ENCODE measurements at places on chromosomes 12 and 14.

DNA sequence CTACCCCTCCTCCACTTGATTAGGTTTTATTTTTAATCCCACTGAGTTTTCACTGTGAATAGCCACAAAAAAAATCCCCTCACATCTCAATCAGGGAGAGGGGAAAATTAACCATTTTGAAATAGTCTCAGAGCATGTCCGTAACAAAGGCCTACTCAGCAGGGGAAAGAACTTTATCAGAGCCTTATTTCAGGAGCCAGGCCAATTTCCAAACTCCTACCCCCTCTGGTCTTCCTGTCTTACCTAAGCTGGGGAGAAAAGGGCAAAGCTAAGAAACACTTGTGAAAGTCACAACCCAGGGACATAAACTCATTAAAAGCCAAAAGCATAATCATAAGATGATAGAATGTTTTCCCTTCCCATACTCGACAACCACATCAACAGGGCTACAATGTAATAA, 260.3 kb upstream of the DIO3 start:
- no peak for DNase-seq

DNA sequence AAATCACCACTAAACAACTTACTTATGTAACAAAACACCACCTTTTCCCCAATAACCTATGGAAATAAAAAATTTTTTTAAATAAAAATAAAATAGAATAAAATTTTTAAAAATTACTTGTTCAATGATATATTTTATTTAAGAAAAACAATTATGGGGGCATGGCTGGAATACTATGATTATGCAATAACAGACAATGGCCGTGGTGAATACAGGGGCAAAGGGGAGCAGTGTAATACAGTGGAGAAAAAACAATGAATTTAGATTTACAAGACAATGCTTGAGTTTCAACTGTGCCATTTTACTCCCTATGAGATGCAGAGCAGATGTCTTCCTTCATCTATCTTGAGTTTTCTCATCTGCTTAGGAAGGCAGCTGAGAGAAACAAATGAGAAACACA, 72.9 kb downstream of the BLTP3B start:
- no peak for DNase-seq

DNA sequence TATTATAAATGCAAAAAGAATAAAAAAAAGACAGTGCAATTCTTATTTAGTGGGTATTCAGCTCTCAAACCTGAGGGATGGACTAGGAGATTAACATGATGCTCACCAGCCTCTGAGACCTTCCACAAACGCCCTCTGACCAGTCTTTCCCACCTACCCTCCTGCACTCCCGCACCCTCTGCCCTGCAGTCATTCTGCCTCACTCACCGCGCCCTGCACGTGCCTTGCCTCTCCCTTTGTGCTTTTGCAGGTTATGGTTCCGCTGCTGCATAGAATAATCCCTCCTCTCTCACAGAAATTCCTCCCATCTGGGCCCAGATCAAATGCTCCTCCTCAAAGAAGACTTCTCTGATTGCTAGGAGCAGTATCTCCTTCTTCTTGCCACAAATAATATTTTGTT, 28.5 kb upstream of the TMCC3 start:
- no peak for DNase-seq

DNA sequence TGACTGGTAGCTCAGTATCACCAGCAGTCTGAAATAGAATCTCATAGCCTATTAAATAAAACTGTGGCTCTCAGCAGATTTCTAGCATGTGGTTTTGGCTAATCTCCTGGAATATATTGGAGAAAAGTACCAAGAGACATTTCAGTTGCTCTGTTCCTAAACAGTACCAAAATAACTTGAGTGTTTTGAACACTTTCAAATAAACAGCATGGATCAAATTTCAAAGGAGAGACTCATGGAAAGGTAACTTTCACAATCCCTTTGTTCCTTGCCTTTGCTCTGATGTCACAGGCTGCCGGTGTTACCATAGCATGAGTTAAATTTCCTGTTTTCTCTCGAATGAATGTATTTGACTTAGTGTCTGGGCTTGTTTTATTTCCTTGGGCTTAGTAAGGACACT, 3.4 kb downstream of the ARG2 start:
- no peak for DNase-seq

DNA sequence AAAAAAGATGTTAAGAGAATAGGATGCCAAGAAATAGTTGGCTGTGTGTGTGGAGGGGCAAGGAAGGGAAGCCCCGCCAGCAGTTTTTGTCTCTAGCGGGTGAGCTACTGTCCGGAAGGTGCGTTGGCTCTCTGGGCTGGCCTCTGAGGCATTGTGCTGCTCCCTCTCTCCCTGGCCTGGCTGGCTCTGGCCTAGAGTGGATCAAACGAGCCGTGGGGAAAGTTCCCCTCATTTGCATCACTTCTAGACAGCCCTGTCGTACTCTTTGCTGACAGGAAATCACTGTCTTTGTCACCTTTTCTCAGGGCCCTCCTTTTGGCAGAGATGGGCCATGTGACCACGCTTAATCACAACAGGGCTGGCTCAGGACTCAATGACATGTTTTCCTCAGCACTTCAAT, 236.1 kb upstream of the NPAS3 start:
- DNase-seq, result no peak

DNA sequence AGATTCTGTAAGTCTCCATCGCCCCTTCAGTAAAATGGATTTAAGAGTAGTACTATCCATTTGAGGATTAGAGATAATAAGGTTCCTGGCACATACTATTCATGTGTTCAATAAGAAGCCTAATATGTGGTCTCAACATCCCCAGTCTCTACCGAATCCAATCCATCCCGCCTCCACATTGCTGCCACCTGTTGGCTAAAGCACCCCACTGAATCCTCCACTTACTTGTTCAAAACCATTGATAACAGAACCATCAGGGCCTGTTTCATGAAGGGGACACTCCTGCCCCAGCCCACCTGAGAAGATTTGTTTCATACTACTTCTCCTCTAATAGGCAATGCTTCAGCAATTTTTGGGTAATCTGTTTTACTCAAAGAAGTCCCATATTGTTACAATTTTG, 147.5 kb downstream of the SLC2A13 start:
- DNase-seq, result no peak

DNA sequence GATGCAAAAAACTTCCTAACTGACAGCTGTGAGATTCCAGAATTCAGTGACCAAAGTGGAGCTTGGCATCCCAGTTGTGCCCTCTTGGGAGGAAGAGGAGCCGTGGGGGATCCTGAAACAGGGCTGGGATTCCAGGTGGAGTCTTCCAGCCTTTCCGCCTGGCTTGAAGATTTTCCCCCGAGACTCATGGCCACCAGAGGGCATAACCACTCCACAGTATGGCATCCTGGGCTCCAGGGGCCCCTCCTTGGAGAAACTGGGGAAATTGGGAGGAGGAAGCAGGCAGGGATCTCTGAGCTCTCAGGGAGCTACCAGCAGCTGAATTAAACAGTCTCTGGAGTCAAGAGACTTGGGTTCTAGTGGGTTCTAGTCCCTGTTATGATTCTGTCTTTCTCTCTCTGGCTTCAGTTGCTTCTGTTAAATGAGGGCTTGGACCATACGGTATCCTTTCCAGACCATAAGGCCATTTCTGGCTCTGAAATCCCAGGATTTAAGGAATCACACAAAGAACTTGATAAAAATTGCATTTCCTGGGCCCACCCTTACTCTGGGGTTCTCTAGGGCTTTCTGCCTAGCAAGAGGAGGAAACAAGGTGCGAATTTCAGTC, 2.6 kb upstream of the TAMALIN start:
- no peak for DNase-seq

- no peak for DNase-seq
These were observed 83.8 kb downstream of the GALNT9 start for GRCh38 chr12:132245521-132246101.

- DNase-seq, result no peak
These were observed 9.3 kb downstream of the TNFAIP2 start for GRCh38 chr14:103132381-103133209.

Data from Jurkat, Clone E6-1 (cell line).